Activated T-helper 17 cell treated with anti-CD3 and anti-CD28 coated beads, Interleukin-2, amount 50 U/mL, for 72 hours (primary cell): ENCODE measurements at places on chromosomes 12 and 14.

DNA sequence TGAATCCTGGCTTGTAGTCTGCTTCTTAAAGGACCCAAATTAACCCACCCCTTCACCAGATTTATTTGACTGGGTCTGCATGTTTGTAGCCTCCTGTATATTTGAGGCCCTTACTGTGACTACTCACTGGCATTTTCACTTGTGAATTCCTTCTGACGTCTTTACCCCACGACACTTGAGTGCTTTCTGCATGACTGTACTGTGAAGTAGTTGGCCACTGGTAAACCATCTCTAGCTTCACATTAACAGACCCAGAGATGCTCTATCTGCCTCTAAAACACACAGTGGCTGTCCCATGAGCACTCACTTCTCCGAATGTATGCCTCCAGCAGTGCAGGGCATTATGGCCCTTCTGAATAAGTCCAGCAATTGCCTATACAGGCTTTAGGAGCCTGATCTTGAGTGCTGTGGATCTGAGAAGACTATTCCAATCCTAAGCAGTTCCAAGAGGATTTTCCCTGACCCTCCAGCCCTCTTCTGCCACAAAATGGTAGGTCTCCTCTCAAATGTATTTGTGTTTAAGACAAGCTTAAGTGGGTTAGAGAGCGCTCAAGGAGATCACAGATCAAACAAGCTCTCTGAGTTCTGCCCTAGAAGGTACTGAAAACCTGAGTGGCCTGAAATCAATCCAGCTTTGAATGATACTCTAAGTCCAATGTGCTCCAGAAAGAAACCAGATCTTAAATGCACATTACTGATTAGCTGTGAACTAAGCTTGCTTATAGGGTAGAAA is 534.7 kb downstream of the RPS29 start:
- H3K36me3 ChIP-seq = no peaks in the 10 kb centered on the region
- H3K27me3 ChIP-seq = no peaks in the 10 kb centered on the region
- ATAC-seq = no peak
- H3K27ac ChIP-seq = no peak overlapping the region
- H3K4me1 ChIP-seq = no peaks in the 10 kb centered on the region

DNA sequence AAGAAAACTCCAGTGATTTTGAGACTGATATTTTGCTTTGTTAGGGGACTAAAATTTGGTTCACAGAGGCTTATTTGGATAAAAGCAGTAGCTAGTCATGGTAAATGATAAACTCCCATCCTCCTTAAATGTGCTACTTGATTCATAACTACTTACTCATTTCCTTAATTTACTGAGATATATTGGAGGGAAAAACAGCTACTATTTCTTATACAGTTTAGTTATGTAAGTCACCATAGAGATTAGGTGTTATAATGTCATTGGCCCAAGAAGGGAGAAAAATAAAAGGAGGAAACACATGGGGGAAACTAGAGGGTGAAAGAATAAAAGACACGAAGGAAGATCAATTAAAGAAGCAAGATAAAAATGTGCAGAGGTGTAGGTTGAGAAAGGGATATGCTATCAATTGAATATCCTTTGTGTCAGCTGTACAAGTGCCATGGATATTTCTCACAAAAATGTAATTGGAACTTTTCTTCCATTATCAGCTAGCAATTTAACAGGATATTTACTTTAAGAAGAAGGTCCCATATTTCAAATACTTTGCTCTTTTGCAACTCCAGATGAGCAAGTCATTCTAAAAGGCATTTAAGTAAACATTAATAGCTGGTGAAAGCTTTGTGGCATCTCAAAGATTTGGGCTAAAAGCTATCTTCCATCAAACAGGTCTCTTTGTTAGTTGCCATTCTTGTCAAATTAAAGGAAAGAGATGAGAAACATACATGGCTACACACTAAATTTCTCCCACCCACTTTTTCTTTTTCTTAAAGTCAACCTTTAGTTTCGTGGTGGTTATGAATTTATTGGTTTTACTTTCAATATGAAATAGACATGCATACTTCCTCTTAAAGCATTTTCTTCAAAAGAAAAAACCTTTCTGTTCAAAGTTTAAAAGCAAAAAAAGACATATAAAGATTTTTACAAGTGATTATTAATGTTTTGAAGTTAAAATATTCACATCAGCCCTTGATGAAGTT is 439.5 kb downstream of the CCER1 start:
- no peak overlapping the region for H3K27ac ChIP-seq
- no peaks in the 10 kb centered on the region for H3K36me3 ChIP-seq
- H3K27me3 ChIP-seq = peaks cover 6% of the 10 kb centered on the region
- H3K4me1 ChIP-seq = peaks cover 6% of the 10 kb centered on the region
- ATAC-seq = peak; percentile 50

DNA sequence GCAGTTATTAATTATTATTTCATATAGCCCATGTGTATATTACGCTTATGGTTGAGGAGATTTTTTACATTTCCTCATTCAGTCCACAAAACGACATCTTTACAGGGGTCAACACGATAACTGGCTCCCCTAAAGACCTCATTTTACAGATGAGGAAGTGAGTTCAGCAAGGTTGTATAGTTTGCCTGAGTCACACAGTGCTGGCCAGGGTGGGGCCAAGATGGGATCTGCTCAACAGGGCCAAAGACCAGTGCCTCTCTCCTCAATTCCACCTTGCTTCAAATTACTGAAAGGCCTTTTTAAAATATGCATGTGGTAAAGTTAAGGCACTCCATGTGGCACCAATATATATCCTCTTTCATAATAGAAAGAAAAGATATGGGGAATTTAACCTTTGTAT is 13.1 kb downstream of the GRIN2B start:
- peaks cover 11% of the 10 kb centered on the region for H3K27me3 ChIP-seq
- no peaks in the 10 kb centered on the region for H3K4me1 ChIP-seq
- H3K27ac ChIP-seq = no peak overlapping the region
- no peak overlapping the region for H3K4me3 ChIP-seq
- no peak for ATAC-seq
- H3K36me3 ChIP-seq = no peaks in the 10 kb centered on the region

GRCh38 chr12:120457133-120457532 is 10.9 kb downstream of the GATC start:
- no peaks in the 10 kb centered on the region for H3K27me3 ChIP-seq
- no peak for ATAC-seq
- no peak overlapping the region for H3K27ac ChIP-seq
- peaks cover 98% of the 10 kb centered on the region for H3K36me3 ChIP-seq
- no peak overlapping the region for H3K4me3 ChIP-seq
- no peaks in the 10 kb centered on the region for H3K4me1 ChIP-seq

DNA sequence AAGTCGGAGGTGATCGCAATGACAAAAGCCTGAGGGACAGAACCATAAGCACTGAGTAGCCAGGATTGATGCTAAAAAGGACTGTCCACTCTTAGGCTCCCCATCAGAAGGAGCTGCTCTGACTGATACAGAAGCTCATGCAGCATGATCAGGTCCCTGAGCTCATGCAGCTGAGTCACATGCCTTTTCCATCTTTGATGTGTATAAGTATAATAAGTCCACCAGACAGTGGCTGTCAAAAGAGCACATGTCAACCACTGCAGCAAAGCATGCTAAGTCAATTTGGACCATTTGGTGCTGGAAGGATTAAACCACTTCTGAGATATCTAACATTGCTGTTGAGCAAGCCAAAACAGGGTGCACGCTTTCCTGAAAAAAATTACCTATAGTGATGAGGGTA is 144.1 kb downstream of the NTF3 start:
- no peak overlapping the region for H3K4me3 ChIP-seq
- no peaks in the 10 kb centered on the region for H3K4me1 ChIP-seq
- no peaks in the 10 kb centered on the region for H3K36me3 ChIP-seq
- H3K27ac ChIP-seq = no peak overlapping the region

DNA sequence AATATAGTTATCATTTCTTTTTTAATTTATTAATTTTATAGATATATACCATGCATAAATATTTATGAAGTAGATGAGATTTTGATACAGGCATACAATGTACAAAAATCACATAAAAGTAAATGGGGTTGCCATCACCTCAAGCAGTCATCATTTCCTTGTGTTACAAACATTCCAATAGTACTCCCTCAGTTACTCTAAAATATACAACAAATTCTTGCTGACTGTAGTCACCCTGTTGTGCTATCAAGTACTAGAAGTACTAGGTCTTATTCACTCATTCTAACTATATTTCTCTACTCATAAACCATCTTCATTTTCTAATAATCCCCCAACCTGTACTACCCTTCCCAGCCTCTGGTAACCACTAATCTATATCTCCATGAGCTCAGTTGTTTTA is 432.6 kb upstream of the SYT1 start:
- H3K36me3 ChIP-seq = no peaks in the 10 kb centered on the region
- H3K4me3 ChIP-seq = no peak overlapping the region
- ATAC-seq = no peak
- H3K4me1 ChIP-seq = no peaks in the 10 kb centered on the region
- H3K27ac ChIP-seq = no peak overlapping the region
- no peaks in the 10 kb centered on the region for H3K27me3 ChIP-seq

DNA sequence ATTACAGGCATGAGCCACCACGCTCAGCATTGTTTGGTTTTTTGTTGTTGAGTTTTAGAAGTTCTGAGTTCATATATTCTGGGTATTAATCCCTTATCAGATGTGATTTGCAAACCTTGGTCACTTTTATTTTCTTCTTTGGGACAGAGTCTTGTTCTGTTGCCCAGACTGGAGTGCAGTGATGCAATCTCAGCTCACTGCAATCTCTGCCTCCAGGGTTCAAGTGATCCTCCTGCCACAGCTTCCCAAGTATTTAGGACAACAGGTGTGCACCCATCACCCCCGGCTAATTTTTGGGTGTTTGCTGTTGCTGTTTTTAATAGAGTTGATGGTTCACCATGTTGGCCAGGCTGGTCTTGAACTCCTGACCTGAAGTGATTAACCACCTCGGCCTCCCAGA is 11.8 kb downstream of the USP30 start:
- H3K27me3 ChIP-seq = no peaks in the 10 kb centered on the region
- no peak overlapping the region for H3K27ac ChIP-seq
- no peak overlapping the region for H3K4me3 ChIP-seq
- H3K36me3 ChIP-seq = peaks cover 30% of the 10 kb centered on the region
- H3K4me1 ChIP-seq = peaks cover 7% of the 10 kb centered on the region

DNA sequence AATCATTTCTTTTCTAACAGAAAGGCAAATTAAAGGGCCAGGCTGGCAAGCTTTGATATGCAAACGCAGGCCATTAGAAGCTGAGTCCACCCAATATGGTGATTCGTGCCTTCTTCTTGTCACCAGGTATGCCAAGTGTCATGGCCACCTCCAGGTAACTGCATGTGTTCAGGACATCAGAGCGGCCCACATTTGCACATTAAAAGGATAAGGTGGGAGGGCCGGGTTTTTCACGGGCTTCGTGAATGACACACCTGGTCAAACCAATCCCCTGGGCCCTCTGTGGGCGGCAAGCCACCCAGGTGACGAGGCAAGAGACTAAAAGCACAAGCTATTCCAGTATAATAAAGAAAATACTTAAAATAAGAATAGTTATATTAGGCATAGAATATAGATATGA is 75.9 kb upstream of the TSPAN11 start:
- no peaks in the 10 kb centered on the region for H3K36me3 ChIP-seq
- H3K4me3 ChIP-seq = peak overlapping the region; percentile 75
- ATAC-seq = no peak
- H3K27ac ChIP-seq = no peak overlapping the region
- H3K4me1 ChIP-seq = no peaks in the 10 kb centered on the region

- H3K4me1 ChIP-seq = no peaks in the 10 kb centered on the region
- H3K27me3 ChIP-seq = peaks cover under 1% of the 10 kb centered on the region
- H3K27ac ChIP-seq = no peak overlapping the region
- H3K36me3 ChIP-seq = no peaks in the 10 kb centered on the region
- no peak overlapping the region for H3K4me3 ChIP-seq
- ATAC-seq = no peak
Measured at GRCh38 chr14:58977366-58977765, 211.1 kb upstream of the DAAM1 start.

DNA sequence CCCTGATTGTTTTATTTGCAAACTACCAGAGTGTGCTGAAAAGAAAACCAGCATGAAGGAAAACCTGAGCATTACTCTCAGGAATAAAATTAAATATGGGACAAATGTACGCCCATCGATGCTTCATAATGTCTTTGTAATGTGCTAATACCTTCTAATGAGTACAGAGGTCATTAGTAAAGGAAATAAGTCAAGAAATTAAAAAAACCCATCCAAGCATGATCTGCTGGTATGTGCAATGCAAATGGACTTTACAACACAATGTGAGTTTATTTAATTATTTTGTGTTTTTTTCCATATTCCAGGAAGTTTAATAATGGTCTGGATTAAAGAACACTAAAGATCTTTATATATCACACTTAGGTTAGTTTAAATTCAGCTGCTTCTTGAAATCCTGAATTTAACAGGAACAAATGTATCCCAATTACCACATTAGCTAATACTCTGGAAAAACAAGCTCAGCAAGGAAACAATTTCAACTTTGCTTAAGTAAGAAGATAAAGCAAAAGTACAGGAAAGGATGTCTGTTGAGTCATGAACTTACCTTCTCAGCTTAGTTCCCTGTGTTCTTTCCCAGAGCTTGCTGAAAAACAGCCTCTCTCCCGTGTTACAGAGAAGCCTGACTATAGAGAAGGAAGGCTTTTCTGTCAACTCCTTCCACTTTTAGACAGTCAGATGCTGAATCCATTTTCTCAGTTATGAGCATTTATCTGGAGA is 179.3 kb upstream of the TMEM260 start:
- H3K4me1 ChIP-seq = no peaks in the 10 kb centered on the region
- H3K27ac ChIP-seq = no peak overlapping the region
- H3K36me3 ChIP-seq = no peaks in the 10 kb centered on the region
- H3K4me3 ChIP-seq = no peak overlapping the region
- H3K27me3 ChIP-seq = no peaks in the 10 kb centered on the region

- H3K4me3 ChIP-seq = peak overlapping the region; percentile 16
- no peaks in the 10 kb centered on the region for H3K36me3 ChIP-seq
- H3K27me3 ChIP-seq = no peaks in the 10 kb centered on the region
- H3K27ac ChIP-seq = peak overlapping the region; percentile 23
- peaks cover 12% of the 10 kb centered on the region for H3K4me1 ChIP-seq
Measured at GRCh38 chr12:93135286-93136239, 206.5 kb upstream of the EEA1 start.

DNA sequence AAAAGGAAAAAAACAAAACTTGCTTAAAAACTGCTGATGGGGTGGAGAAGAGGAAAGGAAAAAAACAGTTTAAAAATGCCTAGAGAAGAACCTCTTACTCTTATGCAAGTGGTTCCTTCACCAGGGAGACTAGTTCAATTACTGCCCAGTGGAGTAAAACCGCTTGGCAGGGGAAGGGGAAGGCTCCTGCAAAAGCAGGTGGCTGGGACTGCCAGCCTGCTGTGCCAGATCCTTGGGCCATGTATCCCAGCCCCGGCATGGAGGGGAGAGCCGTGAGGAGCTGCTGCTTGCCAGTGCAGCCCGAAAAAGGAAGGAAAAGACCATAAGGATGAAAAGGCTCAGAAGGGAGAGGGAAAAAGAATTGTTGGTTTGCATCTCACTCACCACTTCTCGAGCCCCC is 123.0 kb downstream of the FSCB start:
- no peak overlapping the region for H3K4me3 ChIP-seq
- no peaks in the 10 kb centered on the region for H3K36me3 ChIP-seq
- no peak overlapping the region for H3K27ac ChIP-seq
- ATAC-seq = no peak
- H3K27me3 ChIP-seq = no peaks in the 10 kb centered on the region
